T-helper 9 cell (primary cell): ENCODE measurements at places on chromosomes 7 and 10.
A peak's percentile ranks its signal among the peaks of the same experiment; 100 is the strongest.

GRCh38 chr7:28409716-28410627 lies 2.3 kb upstream of the CREB5 start:
- DNase-seq = no peak

GRCh38 chr10:7036951-7037350 lies 373.9 kb downstream of the SFMBT2 start:
- DNase-seq = no peak

GRCh38 chr7:133570321-133570720 lies 317.4 kb downstream of the EXOC4 start:
- no peak for DNase-seq

GRCh38 chr7:6489612-6490011 lies 41.9 kb upstream of the DAGLB start:
- no peak for DNase-seq

DNA sequence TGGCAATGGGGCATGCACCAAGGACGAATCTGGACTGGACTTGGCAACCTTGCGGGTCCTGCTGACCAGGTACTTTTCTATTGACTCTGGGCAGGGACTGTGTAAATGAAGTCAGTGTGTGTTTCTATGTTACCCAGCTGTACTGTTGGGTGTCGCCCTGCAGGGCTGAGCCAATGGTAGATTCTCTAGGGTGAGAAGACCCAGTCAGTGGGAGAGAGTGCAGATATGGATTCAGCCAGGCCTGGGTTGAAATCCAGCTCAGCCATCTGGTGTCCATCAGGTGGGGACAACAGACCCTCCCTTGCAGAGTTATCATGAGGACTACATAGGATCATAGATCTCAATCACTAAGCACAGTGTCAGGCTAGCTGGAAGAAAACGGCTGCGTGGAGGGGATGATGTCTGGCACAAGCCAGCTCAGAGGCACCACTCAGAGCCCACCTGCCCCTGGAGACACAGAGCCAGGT lies 4.9 kb upstream of the PPIF start:
- DNase-seq = no peak

- no peak for DNase-seq
Observed at GRCh38 chr10:23522345-23522744, 83.5 kb downstream of the OTUD1 start.

DNA sequence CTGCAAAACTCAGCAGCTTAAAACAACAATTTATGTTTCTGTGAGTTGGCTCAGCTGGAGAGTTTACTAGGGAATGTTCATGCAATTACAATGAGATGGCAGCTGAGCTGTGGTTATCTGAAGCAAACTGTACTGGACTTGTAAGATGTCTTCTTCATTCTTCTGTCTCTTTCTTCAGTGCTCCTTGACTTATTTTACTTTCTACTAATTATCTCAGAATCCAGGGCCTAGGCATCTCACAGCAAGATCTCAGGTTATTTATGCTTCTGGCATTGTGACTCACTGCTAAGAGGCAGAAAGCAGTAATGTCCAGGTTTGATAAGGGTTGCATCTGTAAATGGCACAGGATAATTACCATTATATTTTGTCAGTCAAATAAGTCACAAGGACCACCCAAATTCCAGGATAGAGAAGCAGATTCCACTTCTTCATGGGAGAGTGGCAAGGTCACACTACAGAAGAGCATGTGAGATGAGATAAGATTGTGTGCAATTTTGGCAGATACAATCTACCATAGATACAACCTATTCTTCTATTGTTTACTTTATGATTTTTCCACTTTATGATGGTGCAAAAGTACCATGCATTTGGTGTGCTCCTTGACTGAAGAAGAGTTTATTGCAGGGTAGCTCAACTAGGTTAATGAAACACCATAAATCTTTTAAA lies 16.8 kb downstream of the VIM start:
- DNase-seq = no peak

DNA sequence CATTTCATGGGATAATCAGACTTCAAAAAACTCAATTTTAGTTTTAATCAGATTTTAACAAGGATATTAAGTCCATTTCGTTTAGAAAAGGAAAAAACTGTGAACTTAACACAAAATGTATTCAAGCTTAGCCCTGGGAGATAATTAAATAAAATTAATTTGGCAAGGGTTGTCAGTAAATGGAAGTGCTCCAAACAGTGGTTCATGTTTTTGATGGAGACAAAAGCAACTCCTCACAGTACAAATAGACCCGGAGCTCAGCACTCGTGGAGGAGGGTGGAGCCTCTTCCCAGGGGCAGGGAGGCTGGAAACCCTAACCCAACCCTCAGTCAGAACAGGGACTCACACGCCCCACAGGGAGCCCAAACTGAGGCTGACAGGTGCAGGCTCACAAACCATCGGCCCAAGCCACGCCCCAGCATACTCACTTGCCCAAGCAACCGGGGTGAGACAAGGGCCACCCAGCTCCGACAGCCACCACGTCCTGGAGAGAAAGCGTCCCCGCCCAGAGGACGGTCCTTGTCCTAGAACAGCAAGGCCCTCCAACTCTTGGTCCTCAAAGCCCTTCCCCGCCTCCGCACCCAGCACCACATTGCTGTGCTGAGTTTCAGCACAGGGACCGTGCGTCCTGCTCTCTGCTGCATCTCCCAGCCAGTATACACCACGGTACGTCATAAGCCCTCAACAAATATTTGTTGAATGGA lies 39.8 kb downstream of the MAD1L1 start:
- no peak for DNase-seq

DNA sequence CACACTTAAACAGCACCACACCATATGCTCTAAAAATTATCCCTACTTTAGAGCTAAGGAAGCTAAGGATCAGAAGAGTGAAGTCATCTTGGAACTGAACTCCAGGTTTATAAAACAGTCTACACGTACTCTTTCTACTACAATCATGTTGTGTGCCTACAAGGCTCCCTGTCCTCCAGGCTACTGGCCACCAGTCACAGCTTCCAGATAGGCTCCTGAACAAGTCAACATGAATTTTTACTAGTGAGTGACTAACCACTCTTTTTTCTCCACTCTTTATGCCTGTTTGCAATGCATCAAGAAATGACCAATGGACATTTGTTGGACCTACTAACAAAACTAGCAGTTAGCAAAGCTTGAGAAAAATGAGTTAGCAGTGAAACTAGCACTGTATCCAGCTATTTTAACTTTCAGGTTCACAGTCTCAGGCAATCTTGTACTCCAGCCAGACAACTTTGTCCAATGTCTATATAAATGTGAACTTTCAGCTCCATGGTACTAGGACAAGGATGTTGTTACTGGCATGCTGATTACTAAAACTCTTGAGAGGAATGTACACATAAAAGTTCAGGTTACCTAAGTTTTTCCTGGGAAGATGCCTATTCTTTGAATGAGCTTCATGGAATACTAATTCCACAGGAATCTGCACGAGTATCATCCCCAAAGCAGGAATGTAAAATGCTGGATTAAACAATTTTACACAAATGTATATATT lies 180.0 kb downstream of the BTAF1 start:
- DNase-seq = no peak

DNA sequence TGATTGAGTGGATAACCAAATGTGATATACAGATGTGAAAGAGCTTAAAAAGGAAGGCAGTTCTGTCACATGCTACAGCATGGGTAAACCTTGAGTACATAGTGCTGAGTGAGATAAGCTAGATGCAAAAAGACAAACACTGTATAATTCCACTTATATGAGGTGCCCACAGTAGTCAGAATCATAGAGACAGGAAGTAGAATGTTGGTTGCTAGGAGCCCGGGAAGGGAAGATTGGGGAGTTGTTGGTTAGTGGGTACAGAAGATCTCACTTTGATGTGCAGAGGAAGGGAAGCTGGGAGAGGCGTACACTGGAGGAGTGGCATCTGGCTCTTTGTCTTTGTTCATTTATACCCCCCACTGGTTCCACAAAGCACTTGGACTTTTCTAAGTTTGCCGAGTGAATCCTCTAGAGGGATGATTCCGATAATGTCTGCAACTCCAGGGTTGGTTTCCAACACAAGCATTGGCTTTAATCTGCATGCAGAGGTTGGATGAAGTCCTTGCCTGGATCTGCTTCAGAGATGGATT lies 39.5 kb downstream of the TSPAN14 start:
- DNase-seq = no peak

DNA sequence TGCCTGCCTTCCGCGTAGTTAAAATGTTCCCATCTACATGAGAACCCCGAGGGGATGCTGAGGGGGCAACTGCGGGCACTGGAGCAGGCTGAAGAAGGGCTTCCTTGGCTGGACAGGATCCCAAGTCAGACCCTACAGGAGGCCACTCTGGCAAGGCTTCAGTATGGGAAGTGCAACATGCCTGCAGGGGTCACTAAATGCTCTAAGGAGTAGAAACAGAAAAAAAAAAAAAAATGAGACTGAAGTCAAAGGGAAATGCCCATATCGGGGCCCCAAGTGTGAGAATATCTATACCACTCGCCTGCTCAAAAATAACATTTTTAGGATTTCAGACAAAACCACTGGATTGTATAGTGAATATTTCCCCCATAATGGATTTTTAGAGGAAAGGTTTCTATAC lies 33.5 kb downstream of the FAM204A start:
- DNase-seq = no peak

GRCh38 chr7:152013974-152014373 lies 11.5 kb upstream of the GALNT11 start:
- DNase-seq = no peak

DNA sequence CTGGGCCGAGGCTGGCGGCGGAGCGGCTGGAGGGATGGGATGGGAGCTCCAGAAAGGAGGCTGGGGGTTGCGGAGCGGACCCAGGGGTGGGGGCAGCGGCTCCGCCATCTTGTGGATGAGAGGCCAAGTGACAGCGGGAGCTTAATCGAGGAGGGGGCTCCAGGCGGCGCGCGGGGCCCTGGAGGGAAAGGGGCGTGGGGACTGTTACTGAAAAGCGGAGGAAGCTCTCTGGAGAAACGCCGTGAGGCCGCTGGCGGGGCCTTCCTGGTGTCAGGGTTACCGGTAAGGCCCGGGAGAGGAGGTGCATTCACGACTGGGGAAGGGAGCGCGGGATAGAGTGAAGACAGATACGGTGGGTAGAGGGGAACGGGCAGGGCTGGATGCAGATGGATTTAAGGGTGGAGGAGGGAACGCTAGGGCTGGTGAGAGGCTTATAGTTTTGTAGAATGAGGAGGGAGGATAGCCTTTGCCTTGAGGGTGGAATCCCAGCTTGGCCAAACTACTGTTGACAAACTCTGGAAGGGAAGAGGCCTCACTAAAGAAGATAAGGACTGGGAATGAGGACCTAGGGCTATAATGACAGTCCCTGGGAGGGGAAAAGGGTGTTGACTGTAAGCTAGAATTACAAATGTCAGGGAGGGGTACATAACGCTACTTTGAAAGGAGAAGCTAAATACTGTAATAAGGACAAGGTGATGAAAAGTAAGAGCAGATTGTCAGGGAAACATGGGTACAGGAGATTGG lies 535 bp downstream of the BTRC start:
- peak; percentile 27 for DNase-seq

- DNase-seq = no peak
Observed at GRCh38 chr10:120415709-120416330, 41.2 kb upstream of the PLPP4 start.

GRCh38 chr7:36985866-36986400 lies 261.6 kb upstream of the AOAH start:
- DNase-seq = no peak

GRCh38 chr10:98852686-98853085 lies 383.0 kb downstream of the HPSE2 start:
- no peak for DNase-seq

DNA sequence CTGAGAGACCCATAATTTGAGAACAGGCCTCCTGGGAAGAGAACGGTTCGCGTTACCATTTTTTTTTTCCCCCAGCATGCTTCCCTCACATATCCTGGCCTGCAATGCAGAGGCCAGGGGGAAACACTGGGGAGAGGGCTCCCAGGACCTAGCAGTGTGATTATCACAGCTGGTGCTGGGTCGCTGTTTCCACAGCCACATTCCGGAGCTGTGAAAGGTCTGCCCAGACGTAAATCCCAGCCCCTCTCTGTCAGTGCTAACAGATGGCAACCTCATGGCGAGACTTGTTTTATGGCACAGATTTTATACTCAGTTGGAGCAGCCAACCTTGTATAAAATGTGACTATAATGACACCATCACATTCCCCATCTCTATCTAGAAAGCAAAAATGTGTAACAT lies 150.5 kb downstream of the PLXDC2 start:
- no peak for DNase-seq

- no peak for DNase-seq
Observed at GRCh38 chr7:44132039-44132438, 8.7 kb upstream of the POLD2 start.

- DNase-seq = no peak
Observed at GRCh38 chr10:45160271-45160670, 155.1 kb downstream of the OR13A1 start.

DNA sequence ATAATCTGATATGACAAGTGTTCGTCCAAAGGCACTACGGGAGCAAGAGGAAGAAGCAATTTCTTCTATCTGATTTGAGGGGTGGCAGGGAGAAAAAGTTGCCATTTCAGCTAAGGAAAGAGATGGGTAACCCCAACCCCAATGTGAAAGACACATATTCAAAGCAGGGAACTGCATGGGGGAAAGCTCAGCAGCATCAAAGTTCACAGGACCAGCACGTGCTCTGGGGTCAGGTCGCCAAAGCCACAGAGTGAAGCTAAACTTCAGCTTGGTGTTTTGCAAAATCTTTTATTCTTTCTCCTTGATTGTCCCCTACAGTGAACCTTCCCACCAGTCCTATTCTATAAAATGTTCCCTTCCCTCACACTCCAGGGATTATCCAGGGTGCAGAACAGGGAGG lies 112.8 kb upstream of the PPP2R2D start:
- no peak for DNase-seq

DNA sequence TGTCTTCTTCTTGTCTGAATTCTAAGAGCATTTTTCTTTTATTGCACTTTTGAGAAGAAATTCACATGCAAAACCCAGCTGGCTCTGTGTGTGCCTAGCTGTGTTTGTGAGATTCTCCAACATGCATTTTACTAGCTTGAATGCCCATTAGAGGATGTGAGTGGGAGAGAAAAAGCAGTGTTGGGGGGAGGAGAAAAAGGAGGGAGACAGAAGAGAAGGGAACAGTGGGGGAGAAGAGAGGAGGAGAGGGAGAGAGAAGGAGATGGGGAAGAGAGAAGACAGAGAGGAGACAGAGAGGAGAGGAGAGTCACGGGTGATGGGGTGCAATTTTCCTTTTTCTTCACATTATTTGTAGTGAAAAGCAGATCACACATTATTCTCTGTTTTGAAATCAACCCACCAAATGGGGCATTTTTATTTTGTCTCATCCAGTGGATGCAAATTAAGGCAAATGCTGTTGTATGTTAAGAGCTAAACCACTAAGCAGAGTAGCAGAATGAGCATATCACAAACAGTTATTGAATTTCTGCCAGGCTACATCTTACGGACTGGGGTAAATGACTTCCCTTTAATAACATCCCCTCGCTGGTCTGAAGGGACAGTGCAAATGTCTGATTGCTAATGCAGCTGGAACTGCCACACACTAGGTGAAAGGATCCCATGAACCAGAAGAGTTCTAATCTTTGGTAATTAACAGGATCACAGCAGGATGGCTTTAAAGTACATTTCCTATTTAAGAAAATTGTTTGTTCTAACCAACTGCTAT lies 849 bp downstream of the LRRN3 start:
- DNase-seq = no peak

GRCh38 chr10:11397980-11398580 lies 213.4 kb downstream of the USP6NL start:
- no peak for DNase-seq
